ENCODE measurements at places on chromosomes 6 and 20. TPM values are rescaled to one million over a fixed set of nuclear protein-coding genes. Genes with fewer than 3 reads are reported as not detected.
A peak's percentile ranks its signal among the peaks of the same experiment; 100 is the strongest.

DNA sequence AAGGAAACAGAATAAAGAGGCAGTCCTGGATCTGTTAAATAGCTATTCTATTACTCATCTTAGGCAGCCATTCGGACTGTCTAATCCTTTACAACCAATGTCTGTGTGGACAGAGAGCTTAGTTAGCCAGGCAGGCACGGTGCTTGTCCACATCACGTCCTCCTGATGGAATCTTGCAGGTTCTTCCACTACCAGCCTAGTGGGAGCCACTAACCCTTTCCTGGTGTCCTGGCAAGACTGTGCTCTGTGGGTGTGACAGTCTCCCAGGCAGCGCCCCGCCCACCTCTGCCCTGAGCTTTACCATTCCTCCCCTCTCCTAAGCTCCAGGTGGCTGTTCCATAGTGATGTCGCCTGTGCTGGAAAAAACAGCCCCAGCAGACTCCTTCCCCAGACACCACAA is 78.3 kb upstream of the CLDN20 start:
- no peak for DNase-seq

GRCh38 chr6:44025226-44025625 is 102.0 kb downstream of the MRPL14 start:
- DNase-seq, result no peak

GRCh38 chr20:42041000-42041565 is 422.9 kb upstream of the CHD6 start:
- peak; percentile 6 for DNase-seq

TTK gene
- 23.6 TPM for polyA plus RNA-seq

PPP1R16B gene
- polyA plus RNA-seq, result 7.5 TPM

GRCh38 chr6:156852147-156852857 is 75.1 kb downstream of the ARID1B start:
- no peak for DNase-seq

DNA sequence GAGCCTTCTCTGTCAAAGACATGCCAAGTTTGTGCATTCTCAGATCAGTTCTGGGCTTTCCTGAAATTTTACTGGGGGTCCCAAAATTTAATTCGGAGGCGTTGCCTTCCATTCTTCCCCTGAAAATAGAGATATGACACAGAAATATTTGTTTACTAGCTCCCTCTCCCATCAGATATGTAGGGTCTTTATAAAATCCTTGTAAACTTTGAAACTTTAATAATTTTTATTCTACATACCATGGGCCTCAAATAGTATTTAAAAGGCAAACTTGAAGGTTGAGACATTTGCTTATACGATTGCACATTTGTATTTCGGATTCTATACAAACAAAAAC is 54.6 kb downstream of the IL20RA start:
- no peak for DNase-seq

DOP1A gene
- polyA plus RNA-seq, result 32.5 TPM

- DNase-seq, result no peak
These were observed 84.2 kb downstream of the UST start for GRCh38 chr6:148831064-148831463.
